T-cell (primary cell): ENCODE measurements at places on chromosomes 12 and 14. TPM values are rescaled to one million over a fixed set of nuclear protein-coding genes. Genes with fewer than 3 reads are reported as not detected.

KRT74 gene
- total RNA-seq: not detected

DHH gene
- total RNA-seq: 0.12 TPM

OTOGL gene
- total RNA-seq: not detected

ADAM21 gene
- not detected for total RNA-seq

GRCh38 chr14:72519543-72519942, 374.4 kb downstream of the DPF3 start:
- no peak for DNase-seq

GRCh38 chr14:68384335-68384734, 408.5 kb downstream of the ZFP36L1 start:
- DNase-seq: no peak

CFAP54 gene
- total RNA-seq: 0.95 TPM

- no peak for DNase-seq
Observed at GRCh38 chr14:37274652-37275051, 76.9 kb downstream of the MIPOL1 start.

- DNase-seq: no peak
Observed at GRCh38 chr12:68439368-68440045, 107.3 kb upstream of the MDM1 start.

DNA sequence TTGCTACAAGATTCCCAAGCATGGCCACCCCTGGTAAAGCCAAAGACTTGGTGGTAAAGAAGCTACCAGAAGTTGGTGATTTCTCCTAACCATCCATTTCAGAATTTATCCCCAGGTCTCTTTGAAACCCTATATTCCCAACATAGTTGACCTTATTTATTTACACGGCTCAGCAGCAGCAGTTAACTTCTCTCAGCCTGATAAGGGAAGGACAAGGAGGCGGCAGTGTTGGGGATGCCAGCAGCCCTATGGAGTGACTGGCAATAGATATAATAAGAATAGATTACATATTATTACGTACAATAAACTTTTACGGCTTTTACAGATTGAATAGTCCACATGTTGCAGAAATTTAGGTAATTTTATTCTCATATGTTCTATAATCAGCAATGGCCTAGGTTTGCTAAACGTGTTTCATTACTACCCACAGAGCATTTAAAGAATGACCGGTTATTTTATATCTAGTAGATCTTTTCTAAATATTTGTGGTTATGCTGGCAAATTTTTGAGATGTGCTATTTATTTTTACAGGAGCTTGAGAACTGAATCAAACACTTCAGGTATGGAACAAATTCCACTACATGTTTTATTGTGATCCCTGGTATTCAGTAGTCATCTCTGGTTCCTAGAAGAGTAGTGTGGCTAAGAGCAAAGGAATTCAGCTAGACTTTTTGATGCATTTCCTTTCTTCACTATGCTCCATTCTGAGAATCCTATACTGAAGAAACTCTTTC, 19.8 kb upstream of the PALS1 start:
- no peak for DNase-seq

DNA sequence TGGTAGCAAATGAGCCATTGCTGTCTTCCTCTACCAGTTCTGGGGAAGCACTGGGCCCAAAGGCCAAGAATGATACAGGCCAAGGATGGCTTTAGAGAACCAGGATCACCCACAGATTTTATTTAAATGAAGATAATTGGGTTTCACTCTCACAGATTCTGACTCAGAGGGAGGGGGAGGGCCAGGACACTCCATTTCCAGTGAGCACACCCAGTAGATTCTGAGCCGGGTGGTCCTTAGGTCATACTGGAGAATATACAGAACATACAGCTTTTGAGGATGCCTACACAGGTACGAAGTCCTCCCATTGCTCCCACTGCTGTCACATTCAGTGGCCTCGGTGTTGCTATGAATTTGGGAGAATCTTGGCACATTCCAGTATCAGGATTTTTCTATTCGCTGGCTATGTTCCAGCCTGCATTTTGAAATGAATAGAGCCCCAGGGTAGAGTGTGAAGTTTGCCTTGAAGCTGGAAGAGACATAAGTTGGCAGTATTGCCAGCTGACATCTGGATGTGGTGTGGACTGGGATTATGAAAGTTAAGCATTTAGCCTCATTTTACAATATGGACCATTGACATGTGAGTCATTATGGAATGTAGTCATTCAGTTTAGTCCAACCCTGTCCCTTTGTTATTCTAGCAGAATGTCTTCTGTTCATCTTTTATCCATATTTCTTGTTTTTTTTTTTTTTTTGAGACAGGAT, 45.8 kb upstream of the POC1B start:
- no peak for DNase-seq

JKAMP gene
- total RNA-seq: 19.0 TPM

KCNC2 gene
- not detected for total RNA-seq

PTHLH gene
- total RNA-seq: not detected

KRT71 gene
- not detected for total RNA-seq

GRCh38 chr12:65306366-65307168, 28.1 kb downstream of the MSRB3 start:
- no peak for DNase-seq

PYGL gene
- 0.90 TPM for total RNA-seq

- no peak for DNase-seq
Observed at GRCh38 chr12:106643000-106643399, 60.2 kb downstream of the RFX4 start.

DNA sequence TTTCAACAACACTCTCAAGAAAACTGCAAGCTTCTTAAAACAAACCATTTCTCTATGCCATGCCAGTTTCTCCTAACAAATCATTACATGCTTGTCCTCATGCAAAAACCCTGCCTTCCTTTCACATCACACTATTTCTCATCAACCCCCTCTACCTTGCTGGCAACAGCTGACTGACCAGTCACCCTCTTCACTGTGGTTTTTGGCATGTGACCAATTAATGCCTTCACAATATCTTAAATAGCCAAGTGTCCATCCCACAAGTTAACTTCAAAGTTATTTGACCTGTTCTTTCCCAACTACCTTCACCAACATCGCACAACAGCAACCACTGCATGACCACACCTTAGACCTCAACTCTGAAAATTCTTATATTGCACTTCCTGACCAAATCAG, 159.6 kb downstream of the CEP128 start:
- no peak for DNase-seq

SERPINA9 gene
- not detected for total RNA-seq

- no peak for DNase-seq
Observed at GRCh38 chr12:112788205-112788604, 3.3 kb upstream of the RPH3A start.

DNA sequence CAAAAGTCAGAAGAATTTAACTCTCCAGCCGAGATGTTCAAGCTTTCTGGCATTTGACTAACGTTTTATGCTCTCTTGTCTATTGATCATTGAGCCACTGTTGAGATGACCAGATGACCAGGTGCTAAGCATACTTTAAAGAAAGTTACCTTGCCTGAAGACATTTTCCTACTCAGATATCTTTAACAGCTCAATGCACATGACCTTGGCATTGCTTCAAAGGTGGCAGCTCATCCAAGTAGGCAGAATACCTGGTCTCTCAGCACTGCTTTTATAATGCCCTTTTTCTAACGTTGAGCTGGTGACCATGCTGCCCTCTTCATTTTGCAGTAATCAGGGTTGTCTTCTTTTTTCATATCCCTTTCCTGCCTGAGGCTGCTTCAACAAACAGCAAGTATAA, 358.1 kb downstream of the RAD51B start:
- no peak for DNase-seq

MGST1 gene
- not detected for total RNA-seq

GRCh38 chr14:65164068-65164824, 61.9 kb upstream of the MAX start:
- no peak for DNase-seq

DNA sequence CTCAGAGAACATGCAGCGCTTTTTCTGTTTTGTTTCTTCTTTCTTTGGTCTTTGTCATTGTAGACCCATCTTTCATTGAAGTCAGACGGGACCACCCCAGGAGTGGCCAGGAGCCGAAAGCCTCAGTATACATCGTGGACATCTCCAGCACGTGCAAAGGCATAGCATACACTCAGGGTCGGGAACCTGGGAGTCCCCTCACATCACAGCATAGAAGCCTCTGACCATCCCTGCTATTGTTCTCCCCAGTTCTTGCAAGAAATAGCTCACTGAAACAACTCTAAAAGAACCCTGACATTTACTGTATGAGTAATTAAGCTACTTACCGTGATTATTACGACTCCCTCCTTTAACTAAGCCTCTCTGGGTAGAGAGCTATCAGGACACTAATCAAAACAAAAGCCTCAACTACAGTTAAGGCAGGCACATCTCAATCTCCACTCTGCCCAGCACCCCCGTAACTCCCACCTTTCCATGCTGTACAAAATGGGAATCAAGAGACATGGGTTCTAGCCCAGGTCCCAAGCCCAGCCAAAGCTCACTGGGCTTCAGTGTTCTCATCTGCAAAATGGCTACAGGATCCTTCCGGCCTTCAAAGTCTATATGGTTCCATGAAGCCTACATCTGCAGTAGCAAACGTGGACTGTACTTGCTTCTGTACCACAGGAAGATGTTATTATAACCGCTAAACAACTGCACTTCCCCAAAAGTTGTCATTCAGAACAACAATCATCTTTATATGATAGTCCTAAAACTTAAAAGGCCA, 6.7 kb downstream of the CCDC88C start:
- no peak for DNase-seq

FRMD6 gene
- 0.86 TPM for total RNA-seq

DNA sequence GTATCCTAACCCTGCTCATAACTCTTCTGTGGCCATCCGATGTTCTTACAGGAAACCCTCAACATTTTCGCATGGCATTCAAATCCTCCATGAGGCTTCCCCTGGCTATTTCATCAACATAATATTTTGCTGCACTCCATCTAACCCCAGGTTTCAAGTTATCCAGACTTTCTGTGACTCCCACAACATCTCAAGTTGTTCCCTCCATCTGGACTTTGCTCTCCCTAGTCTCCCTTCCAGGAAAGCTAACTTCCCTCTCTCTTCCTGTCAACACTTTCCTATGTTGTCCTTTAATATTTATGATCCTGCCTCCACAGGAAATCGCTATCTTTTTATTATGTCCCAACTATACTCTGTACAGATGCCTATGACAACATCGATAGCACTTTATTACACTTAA, 146.1 kb downstream of the METTL25 start:
- no peak for DNase-seq

GRCh38 chr12:63862187-63862968, 17.9 kb downstream of the SRGAP1 start:
- no peak for DNase-seq

GRCh38 chr12:119447126-119447525, 112.6 kb downstream of the CCDC60 start:
- DNase-seq: no peak

SSPN gene
- total RNA-seq: 0.13 TPM

DNA sequence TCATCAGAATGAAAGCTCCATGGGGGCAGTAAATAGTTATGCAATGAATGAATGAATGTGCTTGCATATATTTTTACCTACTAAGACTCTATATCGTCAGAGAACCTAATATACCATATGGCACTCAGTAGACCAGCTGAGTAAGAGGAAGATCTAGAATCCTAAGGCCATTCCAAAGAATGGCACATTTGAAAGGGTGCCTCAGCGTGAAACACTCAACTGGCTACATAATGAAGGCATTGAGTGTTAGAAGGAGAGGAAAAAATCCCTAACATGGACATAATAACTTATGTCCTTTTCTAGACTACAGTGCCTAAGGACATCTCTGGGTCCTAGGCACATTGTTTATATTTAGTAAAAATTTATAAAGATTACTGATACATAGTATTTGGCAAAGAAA, 61.7 kb upstream of the ARID2 start:
- no peak for DNase-seq

- no peak for DNase-seq
Observed at GRCh38 chr12:16359512-16360491, 12.4 kb downstream of the MGST1 start.

CIDEB gene
- 18.4 TPM for total RNA-seq

PRMT5 gene
- 17.7 TPM for total RNA-seq

DNA sequence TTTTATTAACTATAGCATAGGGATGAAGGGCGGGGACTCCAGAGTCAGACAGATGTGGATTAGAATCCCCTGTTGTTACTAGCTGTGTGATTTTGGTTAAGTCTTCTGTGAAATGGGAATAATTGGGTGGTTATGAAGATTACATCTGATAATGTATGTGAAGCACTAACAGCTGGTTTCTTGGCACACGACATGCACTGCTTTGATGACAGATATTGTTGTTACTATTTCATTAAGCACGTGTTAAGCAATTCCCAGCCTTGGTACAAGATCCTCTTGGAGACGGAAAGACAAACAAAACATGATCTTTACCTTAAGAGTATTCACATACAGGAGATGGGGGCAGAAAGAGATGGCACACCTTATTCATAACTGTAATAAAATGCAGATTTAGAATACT, 7.9 kb downstream of the PPFIBP1 start:
- DNase-seq: no peak

DNA sequence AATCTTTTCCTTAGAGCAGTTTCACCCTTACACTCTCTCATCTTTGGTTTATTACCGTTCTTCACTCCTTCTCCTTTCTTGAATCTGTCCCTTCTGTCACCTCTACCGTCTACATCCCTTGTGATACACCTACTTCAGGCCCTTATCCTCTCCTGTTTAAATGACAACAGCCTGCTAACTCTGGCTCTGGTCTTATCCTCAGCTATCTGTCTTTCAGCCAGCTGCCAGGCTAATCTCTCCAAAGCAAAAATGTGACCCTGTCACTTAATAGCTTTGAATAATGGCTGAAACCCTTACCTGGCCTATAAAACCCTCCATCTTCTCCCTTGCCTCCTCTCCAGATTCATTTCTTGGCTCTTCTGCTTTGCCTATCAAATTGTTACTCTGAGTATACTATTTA, 32.3 kb downstream of the BEST3 start:
- DNase-seq: no peak

NTN4 gene
- total RNA-seq: 0.53 TPM

DNA sequence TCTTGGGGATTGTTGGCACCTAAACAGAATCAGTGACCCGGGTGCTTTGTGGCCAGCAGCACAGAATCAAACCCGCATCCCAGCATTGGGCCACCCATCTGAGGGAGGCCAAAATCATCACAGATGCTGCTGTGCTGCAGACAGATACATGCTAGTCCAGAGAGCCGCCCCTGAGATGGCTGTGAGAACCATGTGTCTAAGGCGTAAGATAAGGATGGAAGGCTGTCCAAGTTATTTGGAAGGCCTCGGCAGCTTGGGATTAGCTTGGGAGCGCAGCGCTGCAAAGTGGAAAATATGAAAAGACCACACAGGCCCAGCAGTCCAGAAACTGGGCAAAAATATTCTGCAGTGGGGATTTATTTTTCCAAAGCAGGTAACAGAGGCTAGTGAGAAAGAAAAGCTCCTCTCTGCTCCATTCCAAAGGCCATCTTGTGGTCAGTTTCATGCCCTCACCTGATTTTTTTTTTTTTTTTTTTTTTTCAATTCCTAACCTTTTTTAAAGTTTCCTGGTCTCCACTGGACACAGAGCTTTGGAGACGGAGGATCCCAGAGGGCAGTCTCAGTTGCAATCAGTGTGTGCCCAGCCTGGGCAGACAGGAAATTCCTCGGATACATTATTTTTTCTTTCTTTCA, 178.9 kb upstream of the BCL2L14 start:
- no peak for DNase-seq
